ENCODE measurements at places on chromosomes 11 and 22.

DNA sequence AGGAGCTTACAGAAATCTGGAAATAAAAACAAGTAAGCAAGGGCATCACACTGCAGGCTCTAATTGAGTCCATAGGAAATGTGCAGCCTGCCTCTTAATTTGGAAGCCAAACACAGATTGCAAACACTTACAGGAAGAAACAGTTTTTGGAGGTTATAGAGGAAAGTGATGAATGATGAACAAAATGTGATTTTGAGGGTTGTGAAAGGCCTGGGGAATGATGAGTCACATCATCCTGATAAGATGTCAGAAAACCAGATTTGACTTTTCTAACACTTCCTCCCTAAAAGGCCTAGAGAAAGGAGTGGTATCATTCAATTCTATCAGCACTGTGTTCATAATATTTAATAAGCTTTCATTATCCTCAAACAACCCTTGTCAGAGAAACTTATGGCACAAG lies 96.6 kb upstream of the POU2AF2 start:
- no peak for DNase-seq

DNA sequence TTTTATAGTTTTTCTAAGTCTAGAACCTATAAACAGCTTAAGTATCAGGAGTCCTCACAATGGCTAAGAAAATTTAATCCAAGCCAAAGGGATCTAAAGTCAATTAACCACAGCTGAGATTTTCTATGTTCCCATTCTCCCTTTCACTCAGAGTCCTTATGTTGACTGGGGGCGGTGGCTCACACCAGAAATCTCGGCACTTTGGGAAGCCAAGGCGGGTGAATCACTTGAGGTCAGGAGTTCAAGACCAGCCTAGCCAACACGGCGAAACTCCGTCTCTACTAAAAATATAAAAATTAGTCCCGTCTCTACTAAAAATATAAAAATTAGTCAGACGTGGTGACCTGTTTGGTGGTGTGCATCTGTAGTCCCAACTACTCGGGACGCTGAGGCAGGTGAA lies 6.9 kb downstream of the RDX start:
- no peak for DNase-seq

DNA sequence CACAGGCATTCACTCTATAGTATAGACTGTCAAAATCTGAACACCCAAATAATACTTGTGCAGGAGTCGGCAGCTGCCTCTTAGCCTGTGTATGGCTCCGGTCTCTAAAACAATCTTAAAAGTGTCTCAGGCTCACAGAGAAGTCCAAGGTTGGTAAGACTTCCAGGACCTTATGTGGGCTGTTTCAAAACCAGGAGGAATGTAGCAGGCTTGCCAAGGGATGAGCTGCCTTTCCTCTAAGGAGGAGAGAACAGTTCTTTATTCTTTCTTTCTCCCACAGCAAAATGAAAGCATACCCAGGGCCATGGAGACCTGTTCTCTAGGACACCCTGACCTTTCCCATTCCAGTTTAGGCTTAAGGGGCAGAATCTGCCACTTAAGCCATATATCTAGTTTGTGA lies 176.5 kb downstream of the TRPC6 start:
- no peak for DNase-seq

- DNase-seq: no peak
Measured at GRCh38 chr11:17385492-17385891, 3.0 kb downstream of the KCNJ11 start.

- no peak for DNase-seq
Measured at GRCh38 chr11:116603728-116604323, 169.0 kb downstream of the BUD13 start.

DNA sequence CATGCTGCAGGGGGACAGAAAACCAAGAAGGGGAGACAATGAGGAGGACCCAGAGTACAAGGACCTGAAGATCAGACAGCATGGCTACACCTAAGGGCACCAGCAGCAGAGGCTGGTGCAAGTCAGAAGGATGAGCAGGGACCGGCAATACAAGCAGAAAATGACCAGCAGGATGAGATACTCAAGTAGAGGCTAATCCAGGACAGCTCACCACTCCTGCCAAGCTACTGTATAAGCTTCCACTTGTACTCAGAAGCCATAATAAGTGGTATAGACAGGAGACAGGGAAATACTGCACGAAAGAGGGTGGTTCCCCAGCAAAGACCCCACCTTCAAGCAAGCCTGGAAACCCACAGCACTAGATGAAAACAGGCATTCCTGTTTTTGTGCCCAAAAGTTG lies 138.7 kb upstream of the ZC3H12C start:
- no peak for DNase-seq

DNA sequence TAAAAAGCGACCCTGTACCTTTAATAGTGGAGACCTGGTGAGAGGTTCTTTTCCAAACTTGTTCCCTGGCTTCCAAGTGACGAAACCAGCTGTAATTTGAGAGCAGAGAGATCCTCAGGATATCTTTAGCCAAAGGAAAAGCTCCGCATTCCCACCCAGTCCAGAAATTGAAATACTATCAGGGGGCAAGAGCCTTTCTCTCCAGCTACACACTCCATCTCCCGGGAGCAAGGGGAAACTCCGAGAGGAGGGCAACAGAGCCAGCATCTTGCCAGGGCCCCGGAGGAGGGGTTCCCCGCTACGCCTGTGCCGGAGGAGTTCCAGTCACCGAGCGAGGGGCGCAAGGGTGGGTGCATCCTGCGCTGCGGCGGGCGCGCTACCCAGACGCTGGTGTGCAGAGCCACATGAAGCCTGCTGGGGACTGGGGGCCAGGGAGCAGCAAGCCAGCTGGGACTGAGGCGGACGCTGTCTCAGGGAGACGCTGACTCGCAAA lies at the start of gene FIBIN:
Gene FIBIN (plus strand): TSS at position 148 of the 493 bp plus-strand sequence. CDS start 415 bp downstream, outside the sequence.
- no peak for DNase-seq

- DNase-seq: no peak
Measured at GRCh38 chr11:44940404-44940803, 10.3 kb downstream of the TP53I11 start.

DNA sequence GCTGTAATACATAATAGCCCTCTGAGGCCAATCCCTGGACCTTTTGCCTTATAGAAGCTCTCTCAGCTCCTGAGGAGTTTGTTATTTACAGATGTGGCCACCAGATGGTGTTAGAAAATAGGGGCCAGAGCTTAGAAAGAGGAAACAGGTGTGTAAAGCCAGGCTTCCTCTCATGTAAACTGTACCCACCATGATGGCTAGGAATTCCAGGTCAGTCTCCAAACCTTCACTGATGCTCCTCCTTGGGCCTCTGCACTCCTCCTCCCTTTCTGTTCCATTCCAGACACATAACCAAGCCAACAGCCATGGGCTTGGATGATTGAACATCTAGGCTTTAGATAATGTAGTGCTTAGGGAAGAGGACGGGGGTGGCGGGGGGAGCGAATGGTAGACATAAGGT lies 39.7 kb downstream of the USP35 start:
- peak; percentile 39 for DNase-seq

DNA sequence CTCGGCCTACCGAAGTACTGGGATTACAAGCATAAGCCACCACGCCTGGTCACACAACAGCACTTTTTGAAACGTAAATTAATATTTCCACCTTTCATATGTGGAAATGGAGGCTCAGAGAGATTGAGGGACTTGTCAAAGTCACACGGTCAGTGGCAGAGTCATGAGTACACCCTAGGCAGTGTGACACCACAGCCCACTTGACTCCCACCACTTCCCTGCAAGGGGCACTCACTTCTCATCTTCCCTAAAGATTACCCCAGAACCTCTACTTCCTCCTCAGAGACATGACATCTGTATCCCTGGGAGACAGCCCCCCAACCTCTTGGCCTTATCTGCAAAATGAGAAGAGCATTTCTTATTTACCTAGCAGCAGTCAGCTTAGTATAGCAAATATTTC lies 16.5 kb upstream of the MYOD1 start:
- no peak for DNase-seq

GRCh38 chr22:29260031-29260560 lies 7.7 kb downstream of the RHBDD3 start:
- no peak for DNase-seq

DNA sequence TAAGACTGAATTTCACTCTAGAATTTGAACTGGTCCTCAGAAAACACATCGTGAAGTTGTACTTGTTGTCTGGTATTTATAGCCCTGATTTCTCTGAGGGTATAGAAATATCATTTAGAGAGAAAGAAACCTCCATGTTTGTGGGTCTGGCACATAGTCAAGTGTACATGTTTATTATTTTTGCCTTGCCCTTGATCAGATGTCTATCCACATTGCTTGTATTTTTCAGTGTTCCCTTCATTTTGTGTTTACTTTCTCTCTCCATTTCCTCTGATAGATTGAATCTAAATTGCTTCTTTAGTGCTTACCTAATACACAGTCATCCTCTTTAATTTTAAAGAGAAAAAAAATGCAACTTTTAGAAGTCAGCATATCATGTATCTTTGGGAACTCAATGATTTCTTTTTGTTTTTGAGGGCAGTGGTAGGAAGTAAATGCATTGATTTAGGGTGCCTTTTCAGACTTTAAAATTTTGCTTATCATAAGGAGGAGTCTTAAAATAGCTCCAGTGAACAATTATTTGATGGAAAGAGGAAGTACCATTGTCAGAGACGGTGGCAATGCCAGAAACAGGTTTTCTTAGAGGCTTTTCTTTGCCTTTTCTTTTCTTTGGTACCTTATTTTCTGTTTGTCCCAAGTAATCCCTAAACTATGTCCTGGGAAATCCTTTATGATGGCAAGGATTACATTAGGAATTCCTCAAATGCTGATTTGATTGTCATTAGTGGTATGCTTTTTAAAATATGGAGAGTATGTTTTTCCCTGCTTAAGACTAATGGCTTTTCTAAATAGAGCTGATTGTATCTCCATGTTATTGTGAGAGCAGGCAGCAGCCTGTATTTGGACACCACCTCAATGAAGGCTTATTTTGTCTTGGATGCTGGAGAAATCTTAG lies 29.8 kb upstream of the TECTA start:
- no peak for DNase-seq

DNA sequence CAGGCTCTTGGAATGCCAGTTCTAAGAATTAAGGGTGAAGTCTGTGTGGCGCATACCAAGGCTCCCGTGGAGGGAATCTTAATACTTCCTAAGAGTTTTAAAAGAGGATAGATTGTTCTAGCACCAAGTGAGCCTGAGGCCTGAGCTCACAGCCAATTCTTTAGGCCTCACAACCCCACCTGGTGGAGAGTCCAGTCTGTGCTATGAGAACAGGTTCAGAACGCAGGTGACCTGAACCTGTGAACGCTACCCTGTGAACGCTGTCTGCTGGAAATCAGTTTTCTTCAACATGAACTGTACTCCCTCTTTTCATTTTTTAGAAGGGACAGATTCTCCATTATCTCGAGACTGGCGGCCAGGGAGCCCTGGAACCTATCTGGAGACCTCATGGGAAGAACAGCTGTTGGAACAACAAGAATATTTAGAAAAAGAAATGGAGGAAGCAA lies 43.2 kb upstream of the DLAT start:
- DNase-seq: peak; percentile 83

GRCh38 chr11:108221371-108221770 lies 1.1 kb downstream of the NPAT start:
- DNase-seq: no peak

DNA sequence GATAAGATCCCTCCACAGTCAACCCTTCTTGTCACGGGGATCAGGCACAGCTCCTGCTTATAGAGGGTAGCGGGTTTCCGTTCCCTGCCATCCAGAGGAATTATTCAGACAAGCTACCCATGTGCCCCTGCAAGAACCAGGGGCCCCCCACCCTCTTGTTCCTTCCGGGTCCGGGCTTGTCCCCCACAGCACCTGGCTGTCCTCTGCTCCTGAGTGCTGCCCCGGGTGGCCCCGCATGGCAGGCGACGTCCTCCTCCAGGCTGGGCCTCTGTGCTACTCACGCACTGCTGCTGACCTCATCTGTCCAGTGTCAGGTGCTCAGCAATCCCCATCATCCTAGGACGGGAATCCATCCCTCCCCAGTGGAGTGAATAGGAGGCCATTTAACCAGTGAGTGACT lies 24.7 kb downstream of the CELSR1 start:
- no peak for DNase-seq

DNA sequence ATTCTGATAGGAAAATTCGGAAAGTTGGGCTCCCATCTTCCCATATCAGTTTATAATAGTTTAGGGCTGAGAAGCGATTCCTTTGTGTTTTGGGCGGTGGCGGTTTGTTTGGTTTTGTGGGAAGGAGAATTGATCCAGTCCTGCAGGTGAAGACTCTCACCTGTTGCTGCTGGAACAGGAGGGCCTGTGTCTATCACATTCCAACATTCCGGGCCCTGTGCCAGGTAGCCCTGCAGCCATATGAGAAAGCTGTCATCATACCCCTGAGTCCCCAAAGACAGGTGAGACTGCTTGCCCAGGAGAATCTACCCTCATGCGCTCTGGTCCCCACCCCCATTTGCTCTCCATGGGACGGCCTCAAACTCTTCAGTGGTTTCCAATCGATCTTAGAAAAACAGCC lies 62.1 kb downstream of the TRAF6 start:
- peak; percentile 84 for DNase-seq

DNA sequence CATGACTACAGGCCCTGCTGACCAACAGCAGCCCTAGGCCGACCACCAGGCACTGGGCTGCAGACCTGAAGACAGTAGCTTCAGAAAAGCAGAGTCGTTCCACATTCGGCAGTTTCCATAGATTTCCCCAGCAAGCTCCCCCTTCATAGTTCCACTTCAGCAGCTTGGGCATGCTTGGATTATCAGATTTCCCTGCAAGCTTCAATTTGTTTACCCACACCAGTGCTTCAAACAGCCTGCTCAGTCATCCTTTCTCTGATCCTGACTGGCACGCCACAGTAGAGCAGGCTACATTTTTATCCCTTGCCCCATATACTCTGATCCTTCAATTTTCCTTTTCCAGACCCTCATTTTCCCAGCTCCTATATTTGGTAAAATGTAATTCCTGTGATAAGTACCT lies 51.1 kb upstream of the CFAP300 start:
- no peak for DNase-seq

DNA sequence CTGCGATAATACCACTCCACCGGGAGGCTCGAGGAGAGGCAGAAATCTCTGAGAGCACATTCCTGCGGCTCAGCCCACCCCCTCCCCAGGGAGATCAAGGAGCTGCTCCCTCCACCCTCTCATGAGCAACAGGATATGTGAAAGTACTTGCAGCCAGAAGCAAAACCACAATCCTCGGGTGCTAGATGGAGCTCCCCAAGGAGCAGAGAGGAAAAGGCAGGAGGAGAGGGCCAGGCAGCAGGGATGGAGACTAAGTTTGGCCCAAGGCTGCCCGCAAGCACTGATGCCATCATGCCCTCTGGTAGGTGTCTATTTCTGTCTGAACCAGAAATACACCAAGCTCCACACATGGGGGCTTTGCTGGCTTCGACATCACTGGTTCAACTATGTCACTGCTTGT lies 22.3 kb downstream of the VPS37C start:
- DNase-seq: no peak

GRCh38 chr11:70544774-70545609 lies 146.7 kb downstream of the CTTN start:
- no peak for DNase-seq
